ENCODE measurements at places on chromosomes 5 and 9. TPM values are rescaled to one million over a fixed set of nuclear protein-coding genes. Genes with fewer than 3 reads are reported as not detected.

The MYORG gene
- 9.1 TPM for total RNA-seq

- no peak for DNase-seq
- H3K27ac ChIP-seq: no peak overlapping the region
- no peak overlapping the region for H3K4me3 ChIP-seq
- no peaks in the 10 kb centered on the region for H3K27me3 ChIP-seq
These were observed 40.3 kb upstream of the ZNF622 start for GRCh38 chr5:16505904-16506303.

- no peak overlapping the region for H3K4me3 ChIP-seq
- no peaks in the 10 kb centered on the region for H3K36me3 ChIP-seq
- DNase-seq: no peak
- H3K4me1 ChIP-seq: peaks cover 36% of the 10 kb centered on the region
- H3K27ac ChIP-seq: no peak overlapping the region
These were observed 128.0 kb upstream of the IL12B start for GRCh38 chr5:159458217-159458711.

DNA sequence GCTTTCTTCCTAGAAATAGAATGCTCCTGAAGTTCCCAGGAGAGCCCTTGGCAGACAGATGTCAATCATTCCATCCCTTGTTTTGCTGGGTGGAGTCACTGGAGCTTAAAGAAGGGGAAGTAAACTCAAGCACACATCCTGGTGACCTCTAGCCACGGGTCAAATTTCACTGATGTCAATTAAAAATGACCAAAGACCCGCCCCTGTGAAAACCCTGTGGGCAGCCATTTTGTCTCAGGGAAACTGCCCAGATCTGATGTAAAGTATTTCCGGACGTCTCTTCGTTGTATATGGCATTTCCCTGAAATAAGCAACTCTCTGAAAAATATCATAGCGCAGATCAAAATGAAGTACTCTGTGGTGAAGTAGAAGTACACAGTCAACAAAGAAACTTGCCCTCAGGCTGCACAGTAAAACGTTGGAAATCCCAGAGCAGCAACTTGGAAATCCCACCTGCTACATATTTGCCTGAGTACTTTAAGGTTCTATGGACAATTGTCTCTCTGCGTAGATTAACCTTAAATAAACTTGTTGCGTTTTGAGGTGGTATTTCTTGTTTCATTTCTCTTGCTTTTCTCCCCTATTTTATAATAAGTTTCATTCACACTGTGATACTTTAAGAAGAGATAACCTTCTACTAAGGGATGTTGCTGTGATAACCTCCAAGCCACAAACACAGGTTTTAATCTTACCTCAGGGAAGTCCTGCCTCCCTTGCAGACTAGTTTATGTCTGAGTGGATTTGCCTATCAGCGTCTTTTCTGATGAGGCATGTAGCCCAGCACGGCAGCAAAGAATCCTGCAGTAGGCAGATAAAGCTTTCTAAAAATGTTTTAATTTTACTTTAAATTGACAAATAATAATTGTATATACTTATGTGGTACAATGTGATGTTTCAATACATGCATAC is 60.9 kb upstream of the PIP5K1B start:
- no peak overlapping the region for H3K27ac ChIP-seq
- H3K4me3 ChIP-seq: no peak overlapping the region
- H3K4me1 ChIP-seq: no peaks in the 10 kb centered on the region
- DNase-seq: no peak
- no peaks in the 10 kb centered on the region for H3K36me3 ChIP-seq

GRCh38 chr9:89160806-89161205 is 17.8 kb downstream of the SHC3 start:
- H3K27me3 ChIP-seq: peaks cover 28% of the 10 kb centered on the region
- no peaks in the 10 kb centered on the region for H3K36me3 ChIP-seq
- DNase-seq: no peak
- no peaks in the 10 kb centered on the region for H3K4me1 ChIP-seq

The AHRR gene
- 56.1 TPM for total RNA-seq

DNA sequence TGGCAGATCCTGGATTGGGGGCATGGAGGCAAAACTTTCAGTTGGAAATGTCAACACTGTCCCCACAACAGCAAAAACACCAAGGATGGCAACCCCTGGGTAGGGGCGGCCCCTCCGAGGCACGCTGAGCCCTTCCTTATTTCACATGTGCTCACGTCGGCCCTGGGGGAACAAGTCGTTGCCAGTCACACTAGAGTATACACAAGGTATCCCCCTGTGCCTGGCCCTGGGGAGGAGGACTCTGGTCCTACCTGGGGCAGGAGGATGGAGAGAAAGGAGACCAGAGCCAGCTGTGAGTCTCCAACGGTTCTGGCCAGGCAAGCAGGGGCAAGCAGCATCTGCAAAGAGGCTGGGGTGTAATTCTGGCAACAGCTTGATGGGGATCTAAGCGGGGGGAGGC is 126.9 kb upstream of the FOXD4L5 start:
- DNase-seq: no peak
- H3K36me3 ChIP-seq: peaks cover 3% of the 10 kb centered on the region
- no peaks in the 10 kb centered on the region for H3K27me3 ChIP-seq
- no peaks in the 10 kb centered on the region for H3K4me1 ChIP-seq
- no peak overlapping the region for H3K27ac ChIP-seq
- H3K4me3 ChIP-seq: no peak overlapping the region

The NOP16 gene
- 46.3 TPM for total RNA-seq

The CRHBP gene
- total RNA-seq: 0.29 TPM

All from activated CD8-positive, alpha-beta T cell treated with anti-CD3 and anti-CD28 coated beads, Interleukin-2, amount 10 ng/mL, durations not matched to agents 7 days and 5 days (primary cell).